ENCODE measurements at places on chromosomes 7 and 10. TPM values are rescaled to one million over a fixed set of nuclear protein-coding genes. Genes with fewer than 3 reads are reported as not detected.

LIPF gene
- total RNA-seq: not detected

DNA sequence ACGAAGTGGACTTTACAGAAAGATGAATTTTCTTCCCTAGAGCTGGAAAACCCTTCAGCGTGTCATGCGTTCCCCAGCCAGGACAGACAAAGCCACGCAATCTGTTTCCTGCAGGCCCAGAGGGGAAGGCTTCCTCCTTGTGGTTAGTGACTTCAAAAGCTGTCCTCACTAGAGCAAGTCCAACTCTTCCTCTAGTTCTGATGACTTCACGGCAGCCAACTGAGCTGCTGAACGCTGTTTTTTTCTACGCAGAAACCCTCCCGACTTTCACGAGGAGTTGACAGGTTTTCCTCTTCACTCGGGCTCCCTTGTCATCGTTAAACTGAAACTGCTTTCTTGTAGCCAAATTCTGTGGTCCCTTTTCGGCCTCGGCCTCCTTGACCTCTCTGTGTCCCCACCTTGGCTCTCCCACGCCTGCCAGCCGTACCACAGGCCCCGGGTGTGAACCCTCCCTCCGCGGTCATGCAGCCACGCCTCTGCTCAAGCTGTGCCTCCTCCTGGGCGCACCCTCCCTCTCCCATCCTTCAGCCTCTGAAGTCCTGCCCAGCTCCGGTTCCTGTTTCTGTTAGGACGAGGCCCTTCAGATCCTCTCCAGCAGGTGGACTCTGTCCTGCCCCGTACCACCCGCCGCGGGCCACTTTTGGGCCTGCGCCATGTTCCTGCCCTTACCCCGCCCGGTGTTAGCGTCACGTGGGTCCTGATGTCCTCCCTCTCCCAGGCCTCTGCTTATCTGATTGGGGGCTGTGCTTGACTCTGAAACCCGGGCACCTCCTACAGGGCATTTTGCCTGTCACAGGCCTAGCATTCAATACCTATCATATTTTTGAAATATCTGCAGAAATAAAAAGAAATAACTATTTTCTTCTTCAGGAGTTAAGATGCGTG is 39.3 kb downstream of the CUX1 start:
- peak; percentile 97 for DNase-seq

DNA sequence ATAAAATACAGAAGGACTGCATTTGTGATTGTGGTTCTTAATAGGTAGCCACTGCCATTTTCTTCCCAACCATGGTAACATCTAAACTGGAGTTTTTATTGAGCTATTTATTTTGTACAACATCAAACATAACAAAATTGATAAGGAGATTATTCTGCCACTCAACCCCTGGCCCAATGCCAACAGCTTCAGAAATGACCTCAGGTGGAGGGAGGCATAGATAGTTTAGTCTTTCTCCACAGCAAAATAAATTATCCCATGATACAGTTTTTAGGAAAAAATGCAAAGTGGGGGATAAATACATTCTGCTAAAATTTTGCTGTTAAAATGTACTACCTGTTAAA is 57.6 kb downstream of the LRRTM3 start:
- DNase-seq: no peak

DNA sequence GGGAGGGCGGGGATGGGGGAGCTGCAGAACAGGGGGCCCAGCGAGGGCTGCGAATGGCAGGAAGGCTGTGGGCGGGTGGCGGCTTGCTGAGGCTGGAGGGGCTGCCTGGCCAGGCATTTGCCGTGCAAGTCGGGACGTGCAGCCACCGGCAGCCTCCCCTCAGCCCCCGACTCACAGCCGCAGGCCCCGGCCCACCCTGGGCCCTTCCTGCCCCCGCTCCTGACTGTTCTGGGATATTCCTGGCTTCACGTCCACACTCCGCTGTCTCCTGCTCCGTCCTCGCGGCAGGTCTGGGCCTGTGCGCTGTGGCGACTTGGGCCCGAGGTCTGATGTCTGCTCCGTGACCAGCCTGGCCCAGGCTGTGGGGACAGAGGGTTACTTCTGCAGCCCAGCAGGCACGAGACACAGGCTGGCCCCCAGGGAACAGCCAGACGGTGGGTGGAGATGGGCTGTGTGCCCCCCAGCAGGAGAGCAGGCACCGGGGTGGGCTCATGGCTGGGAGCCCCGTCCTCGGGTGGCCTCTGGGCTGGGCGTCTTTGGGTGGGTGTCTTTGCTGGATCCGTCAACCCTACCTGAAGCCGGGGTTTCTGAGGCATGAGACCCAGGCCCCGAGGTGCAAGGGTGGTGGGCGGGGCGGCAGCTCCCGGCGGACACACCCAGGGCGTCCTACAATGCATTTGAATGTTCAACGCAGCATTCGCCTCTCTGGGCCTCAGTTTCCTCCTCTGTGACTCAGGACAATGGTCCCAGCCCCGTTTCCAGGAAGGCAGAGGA is 86.5 kb downstream of the FOXL3 start:
- DNase-seq: no peak

DNA sequence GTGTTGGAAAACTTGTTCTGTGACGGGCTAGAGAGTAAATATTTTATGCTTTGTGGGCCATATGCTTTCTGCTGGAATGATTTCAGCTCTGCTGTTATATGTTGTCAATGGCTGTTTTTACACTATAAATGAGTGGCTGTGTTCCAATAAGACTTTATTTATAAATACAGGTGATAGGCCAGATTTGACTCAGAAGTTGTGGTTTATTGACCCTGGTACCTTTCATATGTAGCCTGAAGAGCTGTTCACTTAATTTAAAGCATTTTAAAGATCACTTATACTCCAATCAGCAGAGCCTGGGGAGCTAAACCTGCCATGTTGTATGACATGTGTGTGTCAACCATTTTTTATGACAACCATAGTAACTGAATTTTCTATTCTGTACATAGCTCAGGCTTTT is 9.1 kb upstream of the SSBP1 start:
- DNase-seq: no peak
